ENCODE measurements at places on chromosomes 2 and 18. TPM values are rescaled to one million over a fixed set of nuclear protein-coding genes. Genes with fewer than 3 reads are reported as not detected.

The PROM2 gene
- total RNA-seq = 0.31 TPM

The FAP gene
- total RNA-seq = not detected

The DTNA gene
- total RNA-seq = 0.31 TPM

The C2orf15 gene
- total RNA-seq = 0.21 TPM

The IL36RN gene
- total RNA-seq = not detected

The REG3G gene
- not detected for total RNA-seq

The ZRANB3 gene
- 3.5 TPM for total RNA-seq

The LANCL1 gene
- 17.0 TPM for total RNA-seq

The ZFP36L2 gene
- total RNA-seq = 144 TPM

The TGFA gene
- 0.63 TPM for total RNA-seq
